ENCODE measurements at places on chromosomes 6 and 20. TPM values are rescaled to one million over a fixed set of nuclear protein-coding genes. Genes with fewer than 3 reads are reported as not detected.

GRCh38 chr6:35080821-35081425 is 60.2 kb downstream of the TCP11 start:
- DNase-seq = no peak

- DNase-seq = no peak
These were observed 253.5 kb downstream of the QKI start for GRCh38 chr6:163668061-163668426.

DNA sequence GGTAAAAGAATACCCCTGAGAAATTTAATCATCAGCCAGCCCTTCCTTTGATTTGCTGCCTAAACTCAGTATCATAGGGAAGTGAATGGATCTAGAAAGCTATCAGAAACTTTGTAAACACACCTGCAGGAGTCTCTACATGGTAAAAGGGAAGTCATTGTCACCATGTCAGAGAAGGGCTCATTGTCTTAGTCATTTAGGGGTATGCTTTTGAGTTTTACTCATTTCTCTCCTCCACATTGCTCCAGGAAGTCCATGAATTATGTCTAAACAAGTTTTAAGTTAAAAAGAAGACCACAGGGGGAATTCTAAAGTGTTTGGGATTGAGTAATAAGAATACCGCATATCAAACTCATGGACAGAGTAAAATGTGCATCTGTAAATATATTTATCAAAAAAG is 2.5 kb downstream of the SLC17A1 start:
- DNase-seq = no peak

DNA sequence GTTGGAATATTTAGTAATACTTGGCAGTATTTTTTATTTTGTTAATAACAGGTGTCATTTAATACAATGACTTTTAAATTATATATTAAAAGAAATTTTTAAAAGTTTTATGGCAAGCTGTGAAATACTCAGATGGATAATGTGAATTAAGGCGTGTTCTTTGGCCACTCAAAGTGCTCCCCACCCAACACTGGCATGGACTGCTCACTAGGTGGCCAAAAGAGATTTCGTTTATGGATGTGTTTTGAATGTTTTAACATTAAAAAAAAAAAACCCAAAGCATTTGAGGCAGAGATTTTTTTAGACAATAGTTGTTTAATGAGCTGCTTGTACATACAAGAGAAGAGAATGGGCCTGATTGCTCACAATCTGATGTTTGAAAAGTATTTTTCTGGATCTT is 86.5 kb downstream of the QKI start:
- DNase-seq = no peak

GRCh38 chr6:111068109-111068865 is 19.0 kb upstream of the SLC16A10 start:
- no peak for DNase-seq

DNA sequence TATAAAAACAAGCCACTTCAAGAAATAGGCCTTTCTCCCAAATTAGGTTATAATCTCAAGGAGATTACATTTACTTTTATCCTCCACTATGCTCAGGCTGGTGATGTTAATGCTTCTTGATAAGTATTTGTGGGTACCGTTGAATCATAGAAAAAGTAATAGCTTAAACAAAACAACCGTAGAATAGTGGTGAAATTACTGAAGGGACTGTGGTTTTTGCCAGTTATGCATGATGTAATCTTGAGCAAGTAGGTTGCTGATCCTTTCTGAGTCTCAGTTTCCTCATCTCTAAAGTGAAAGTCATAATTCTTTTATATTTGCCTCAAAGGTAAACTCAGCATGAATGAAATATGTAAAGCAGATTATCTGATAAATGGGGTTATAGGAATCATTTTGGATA is 187.3 kb upstream of the JAG1 start:
- DNase-seq = peak; percentile 71

DNA sequence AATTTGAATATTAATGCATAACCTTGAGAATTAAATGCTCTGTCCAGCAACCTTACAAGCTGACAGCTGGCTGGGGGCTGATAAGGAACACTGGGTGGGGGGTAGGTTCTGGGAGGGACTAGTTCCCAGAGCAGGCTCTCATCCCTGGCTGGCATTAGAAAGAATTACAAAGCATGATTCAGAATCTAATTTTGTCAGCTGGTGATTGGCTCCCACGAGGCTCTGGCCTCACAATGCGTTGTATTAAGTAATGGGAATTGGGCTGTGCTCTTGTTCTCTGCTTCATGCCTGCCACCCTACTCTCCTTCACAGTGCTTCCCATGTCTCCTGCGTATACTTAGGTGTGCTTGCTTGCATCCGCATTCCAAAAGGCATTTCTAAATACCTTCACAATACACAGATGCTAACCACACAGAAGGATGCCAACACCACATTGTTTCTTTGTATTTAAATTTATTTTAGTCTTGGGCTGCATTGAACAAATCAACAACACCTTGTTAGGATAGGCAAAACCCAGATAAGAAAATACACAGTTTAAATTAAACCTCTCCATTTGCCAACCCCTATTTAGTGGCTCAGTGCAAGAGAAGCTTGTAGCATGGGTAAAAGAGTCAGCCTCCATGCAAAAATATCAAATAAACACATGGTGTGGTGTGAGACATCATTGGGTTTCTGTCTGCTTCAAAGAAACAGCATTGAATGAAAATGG is 434.5 kb upstream of the JAG1 start:
- DNase-seq = peak; percentile 65

- no peak for DNase-seq
These were observed 773 bp upstream of the EPB41L2 start for GRCh38 chr6:131063764-131064272.

GRCh38 chr6:113281014-113281413 is 576.1 kb upstream of the MARCKS start:
- peak; percentile 33 for DNase-seq

DNA sequence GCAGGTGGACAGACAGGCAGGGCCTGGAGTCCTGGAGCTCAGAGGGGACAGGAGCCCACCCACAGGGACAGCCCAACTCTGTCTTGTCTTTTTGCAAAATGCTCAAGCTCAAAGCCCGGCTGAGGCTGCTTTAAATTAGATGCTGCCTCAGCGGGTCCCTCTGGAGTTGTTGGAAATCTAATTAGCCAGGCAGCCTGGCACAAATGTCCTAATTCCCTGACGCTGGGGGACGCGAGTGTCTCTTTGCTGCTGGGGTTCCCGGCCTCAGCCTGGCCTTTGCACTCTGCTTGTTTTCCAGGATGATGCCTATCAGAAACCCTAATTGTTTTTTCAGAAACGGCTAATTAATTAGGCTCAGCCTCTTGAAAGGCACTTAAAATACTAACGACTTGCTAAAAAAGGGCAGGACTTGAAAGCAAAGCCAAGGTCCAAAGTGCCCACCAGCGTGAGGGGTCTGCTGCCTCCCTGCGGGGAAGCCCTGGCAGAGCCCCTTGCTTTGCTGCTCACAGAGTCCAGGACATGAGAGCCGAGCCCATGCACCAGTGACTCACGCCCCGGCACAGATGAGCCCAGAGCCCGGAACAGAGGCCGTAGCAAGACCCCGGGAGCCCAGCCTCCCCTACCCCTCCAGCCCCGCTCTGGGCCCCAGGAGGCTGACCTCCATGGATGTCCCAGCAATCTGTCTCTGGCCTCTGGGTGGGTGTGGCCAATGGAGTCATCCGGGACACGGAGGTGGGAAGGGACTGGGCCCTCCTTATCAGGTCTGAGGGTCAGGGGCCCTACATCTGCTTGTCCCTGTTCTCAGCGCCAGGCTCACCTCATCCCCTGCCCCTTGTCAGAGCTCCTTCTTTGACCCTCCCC is 46.0 kb upstream of the BHLHE23 start:
- DNase-seq = no peak

DNA sequence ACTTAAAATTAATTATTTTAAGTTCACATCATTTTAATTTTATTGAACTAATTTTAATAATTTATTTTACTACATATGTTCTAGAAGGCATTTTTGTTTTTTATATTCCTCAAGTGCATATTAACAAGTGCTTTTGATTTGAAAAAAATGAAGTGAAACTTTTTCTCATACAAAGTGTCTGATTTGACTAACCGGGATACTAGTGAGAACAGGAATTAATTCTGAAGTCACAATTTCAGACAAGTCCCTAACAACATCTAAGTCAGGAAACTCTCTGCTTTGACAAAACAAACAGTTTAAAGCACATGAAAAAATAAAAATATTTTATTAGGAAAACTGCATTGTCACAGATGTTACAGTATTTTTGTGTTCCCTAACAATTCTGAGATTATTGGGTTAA is 1166.3 kb upstream of the CITED2 start:
- no peak for DNase-seq

DNA sequence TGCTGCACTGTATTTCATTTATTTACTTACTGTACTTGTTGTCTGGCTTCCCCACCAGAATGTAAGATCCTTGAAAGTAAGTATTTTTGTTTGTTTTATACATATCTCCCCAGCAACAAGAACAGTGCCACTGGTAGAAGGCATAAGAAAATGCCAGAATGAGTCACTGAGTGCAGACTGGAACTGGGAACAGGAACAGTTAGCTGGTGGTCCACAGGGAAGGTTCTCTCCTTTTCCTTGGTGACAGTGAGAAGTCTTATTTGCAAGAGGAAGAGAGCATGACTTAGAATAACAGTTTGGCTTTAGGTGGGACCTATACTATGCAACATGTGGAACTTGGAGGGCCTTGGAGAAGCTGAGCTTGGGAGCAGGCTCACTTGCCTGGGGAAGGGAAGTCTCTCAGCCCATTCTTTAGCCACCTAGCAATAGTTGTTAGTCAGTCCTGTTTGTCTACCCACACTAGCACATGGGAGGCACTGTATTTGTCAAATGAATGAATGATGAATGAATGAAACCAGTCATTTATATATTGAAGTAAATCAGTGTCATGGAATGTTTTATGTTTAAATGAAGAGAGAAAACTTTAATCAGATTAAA is 203.5 kb downstream of the KCNQ5 start:
- DNase-seq = peak; percentile 71

DNA sequence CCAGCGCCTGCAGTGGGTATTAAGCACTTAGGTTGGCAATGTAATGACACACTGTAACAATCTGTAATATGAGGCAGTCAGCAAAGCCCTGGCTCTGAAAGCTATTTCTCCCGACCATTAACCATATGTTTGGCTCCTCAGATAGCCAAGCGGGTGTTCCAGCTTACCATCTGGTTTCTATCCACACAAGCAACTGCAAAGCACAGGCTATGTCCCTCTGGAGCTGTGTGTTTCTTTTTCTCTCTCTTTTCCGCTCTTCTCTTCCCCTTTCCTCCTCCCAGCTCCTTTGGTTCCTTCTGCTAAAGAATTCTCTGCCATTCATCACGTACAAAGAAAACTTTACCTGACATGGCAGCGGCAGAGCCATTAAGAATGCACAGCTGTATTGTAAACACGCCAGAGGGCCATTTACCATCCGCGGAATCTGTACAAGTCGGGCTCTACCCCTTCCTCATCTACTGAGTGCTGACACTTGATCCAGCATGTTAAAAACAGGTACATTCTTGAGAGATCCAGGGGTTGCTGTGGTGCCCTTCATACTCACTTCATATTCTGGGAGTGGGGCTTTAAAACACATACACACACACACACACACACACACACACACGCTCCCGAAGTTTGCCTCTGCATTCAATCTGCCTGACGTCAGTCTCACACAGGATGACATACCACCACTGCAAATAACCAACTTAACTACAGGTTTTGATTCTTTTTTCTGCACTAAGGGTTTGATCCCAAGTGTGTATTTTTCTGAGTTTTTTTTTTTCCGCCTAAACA is 77.2 kb downstream of the BACH2 start:
- DNase-seq = peak; percentile 48

- DNase-seq = peak; percentile 91
These were observed 6.8 kb upstream of the MRPS10 start for GRCh38 chr6:42224222-42225028.

DNA sequence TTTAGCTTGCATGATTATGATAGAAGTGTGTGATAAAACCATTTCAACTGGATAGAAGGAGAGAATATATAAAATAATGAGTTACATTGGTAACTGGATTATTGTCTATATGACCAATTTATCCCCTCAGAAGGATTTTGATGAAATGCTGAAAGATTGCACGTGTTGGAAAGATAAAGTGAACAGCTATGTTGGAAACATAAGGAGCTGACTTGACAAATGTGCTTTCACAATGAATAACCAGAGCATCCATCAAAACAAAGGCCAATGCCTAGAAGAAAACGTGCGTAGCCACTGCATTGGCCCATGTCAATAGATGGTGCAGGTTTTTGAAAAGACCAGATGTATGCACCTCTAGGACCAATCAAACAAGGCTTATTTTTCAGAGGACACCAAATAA is 168.8 kb downstream of the TMEM200A start:
- no peak for DNase-seq

DNA sequence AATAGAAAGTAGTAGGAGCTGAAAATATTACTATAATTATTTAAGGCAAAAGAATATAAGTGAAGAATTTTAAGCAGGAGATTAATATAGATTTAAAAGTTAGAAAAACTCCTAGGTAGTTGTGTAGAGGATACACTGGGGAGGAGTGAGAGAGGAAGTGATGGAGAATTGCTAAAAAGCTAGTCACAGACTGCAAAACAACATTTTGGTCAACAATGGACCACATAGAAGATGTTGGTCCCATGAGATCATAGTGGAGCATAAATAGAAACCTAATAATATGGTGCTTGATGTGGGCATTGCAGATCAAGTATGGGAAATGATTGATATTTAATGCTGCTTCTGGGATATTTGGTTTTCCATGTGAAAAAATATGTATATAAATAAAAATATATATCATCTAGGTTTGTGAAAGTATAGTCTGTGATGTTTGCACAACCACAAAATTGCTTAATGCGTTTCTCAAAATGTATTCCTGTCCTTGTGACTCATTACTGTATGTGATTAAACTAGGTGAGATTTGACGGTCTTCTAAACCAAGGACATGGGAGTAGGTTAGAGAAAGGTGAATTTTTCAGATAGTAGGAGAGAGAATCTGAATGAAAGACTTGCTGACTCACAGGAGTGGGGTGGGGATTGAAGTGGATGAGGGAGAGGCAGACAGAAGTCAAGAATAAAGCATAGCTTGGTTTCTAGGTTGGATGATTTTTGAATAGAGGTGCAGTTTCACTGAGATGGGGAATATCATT is 174.0 kb downstream of the BCKDHB start:
- peak; percentile 52 for DNase-seq

GRCh38 chr6:80480421-80481157 is 374.1 kb downstream of the BCKDHB start:
- no peak for DNase-seq

- no peak for DNase-seq
These were observed 17.9 kb upstream of the NELFCD start for GRCh38 chr20:58963060-58963584.

GRCh38 chr6:158026901-158027589 is 45.4 kb downstream of the SYNJ2 start:
- DNase-seq = no peak

Gene ITPR3
- total RNA-seq = 50.1 TPM

Gene SMOC2
- not detected for total RNA-seq

Gene THBS2
- total RNA-seq = 18.6 TPM

Gene ADGRF5
- total RNA-seq = not detected

Gene NEURL2
- total RNA-seq = 5.4 TPM

Gene HLA-DRB1
- 0.45 TPM for total RNA-seq

All from LHCN-M2 (cell line).